ENCODE measurements at places on chromosomes 16 and 17.

DNA sequence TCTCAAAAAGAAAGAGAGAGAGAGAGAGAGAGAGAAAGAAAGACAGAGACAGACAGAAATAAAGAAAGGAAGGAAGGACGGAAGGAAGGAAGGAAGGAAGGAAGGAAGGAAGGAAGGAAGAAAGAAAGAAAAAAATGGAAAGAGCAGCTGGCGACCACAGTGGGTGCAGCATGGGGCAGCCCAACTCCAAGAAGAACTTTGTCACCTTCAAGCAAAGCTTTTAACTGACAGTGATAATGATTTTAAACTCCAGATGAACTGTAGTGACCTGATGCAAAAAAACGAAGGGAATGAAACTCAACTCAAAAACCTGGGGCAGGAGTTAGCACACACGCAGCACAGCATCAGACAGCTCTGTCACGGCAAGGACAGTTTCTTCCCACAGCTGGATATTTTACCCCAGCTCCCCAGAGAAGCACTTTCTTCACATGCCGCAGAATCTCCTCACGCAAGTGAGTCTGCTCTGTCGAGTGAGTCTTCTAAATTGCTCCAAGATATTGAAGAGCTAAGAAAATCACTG is 5.0 kb upstream of the ARHGAP17 start:
- no peak for DNase-seq

- no peak for DNase-seq
These were observed 5.8 kb downstream of the TMEM97 start for GRCh38 chr17:28324781-28325180.

- no peak for DNase-seq
These were observed 4.5 kb upstream of the ITGAX start for GRCh38 chr16:31350275-31351005.

DNA sequence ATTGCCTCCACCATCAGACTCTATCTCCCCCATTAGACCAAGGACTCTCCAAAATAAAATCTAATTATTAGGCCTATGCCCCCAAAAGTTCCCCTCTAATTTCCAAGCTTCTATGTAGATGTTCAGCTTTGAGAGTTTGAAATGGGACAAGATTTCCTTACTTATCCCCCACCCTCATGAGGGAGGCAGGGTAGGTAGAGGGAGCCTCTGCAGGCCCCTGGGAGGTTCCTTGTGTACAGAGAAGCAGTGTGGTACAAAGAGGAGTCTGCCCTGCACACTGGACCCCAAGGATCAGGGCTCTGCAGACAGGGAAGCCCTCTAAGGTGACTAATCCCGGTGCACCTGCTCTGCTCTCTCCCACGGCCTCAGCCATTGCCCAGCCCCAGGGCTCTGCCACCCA is 2.5 kb downstream of the KRT17 start:
- DNase-seq: no peak

DNA sequence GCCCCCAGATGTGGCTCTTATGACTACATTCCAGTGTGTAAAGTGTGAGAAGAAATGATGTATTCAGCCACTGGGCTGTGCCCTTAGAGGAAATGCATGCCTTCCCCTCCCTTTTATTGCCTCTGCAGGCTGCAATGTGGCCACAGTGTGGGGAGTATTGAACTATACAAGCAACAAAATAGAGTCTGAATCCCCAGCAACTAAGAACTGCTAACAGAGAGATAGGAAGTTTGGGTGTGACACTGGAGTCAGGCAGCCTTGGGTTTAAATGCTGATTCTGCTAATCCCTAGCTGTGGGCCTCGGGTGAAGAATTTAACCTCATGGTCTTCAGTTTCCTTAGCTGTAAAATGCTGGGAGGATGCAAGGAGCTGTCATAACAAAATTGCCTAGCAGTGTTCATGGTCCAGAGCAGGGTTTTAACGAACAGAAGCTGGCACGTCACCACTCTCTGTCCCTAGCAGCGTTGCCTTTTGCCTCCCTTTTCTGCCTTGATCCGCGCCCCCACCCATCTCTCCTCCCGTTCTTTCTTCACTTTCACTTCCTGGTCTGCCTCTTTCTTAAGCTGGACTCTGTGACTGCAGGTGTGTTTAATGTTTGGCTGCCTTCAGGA is 50.3 kb downstream of the KPNA2 start:
- DNase-seq: no peak

Measured in activated CD4-positive, alpha-beta T cell treated with anti-CD3 and anti-CD28 coated beads for 1 hour (primary cell).